ENCODE measurements at places on chromosomes 5 and 9. TPM values are rescaled to one million over a fixed set of nuclear protein-coding genes. Genes with fewer than 3 reads are reported as not detected.
A peak's percentile ranks its signal among the peaks of the same experiment; 100 is the strongest.

The LCP2 gene
- not detected for total RNA-seq

The TMEM215 gene
- total RNA-seq: 0.57 TPM

The EQTN gene
- 0.39 TPM for total RNA-seq

The SNCAIP gene
- total RNA-seq: 10.2 TPM

The CCNI2 gene
- not detected for total RNA-seq

The TRPM3 gene
- total RNA-seq: 1.4 TPM

The FGF1 gene
- total RNA-seq: not detected

The IL4 gene
- not detected for total RNA-seq

- peaks cover 20% of the 10 kb centered on the region for H3K4me1 ChIP-seq
- H3K27ac ChIP-seq: no peak overlapping the region
- H3K36me3 ChIP-seq: no peaks in the 10 kb centered on the region
- H3K4me3 ChIP-seq: no peak overlapping the region
Observed at GRCh38 chr9:69818750-69819345, 1.8 kb upstream of the CFAP95 start.

- H3K27ac ChIP-seq: no peak overlapping the region
- H3K4me3 ChIP-seq: no peak overlapping the region
- peaks cover 27% of the 10 kb centered on the region for H3K27me3 ChIP-seq
- H3K36me3 ChIP-seq: no peaks in the 10 kb centered on the region
- DNase-seq: no peak
- no peaks in the 10 kb centered on the region for H3K4me1 ChIP-seq
Observed at GRCh38 chr5:51521583-51521982, 138.3 kb downstream of the ISL1 start.

- no peaks in the 10 kb centered on the region for H3K27me3 ChIP-seq
- no peaks in the 10 kb centered on the region for H3K36me3 ChIP-seq
- H3K27ac ChIP-seq: no peak overlapping the region
Observed at GRCh38 chr5:166369807-166370206, 1921.6 kb upstream of the WWC1 start.

DNA sequence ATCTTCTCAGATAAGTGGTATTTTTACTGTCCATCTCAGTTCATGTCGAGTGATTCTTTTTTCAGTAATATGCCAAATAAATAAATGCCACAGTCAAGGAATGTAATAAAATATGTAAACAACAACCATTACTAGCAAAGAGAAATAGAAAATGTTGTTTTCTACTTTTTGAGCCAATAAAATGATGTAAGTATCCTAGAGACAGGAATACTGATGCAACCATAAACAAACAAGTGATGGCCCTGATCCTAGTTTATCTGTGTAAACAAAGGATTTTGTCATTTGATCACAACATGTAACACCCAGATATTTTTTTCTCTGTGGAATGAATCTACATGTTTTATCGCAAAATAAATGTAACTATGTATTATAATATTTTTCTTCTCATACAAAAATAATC, 1852.8 kb downstream of the EFNA5 start:
- H3K36me3 ChIP-seq: no peaks in the 10 kb centered on the region
- no peak overlapping the region for H3K4me3 ChIP-seq
- H3K4me1 ChIP-seq: no peaks in the 10 kb centered on the region
- no peak overlapping the region for H3K27ac ChIP-seq
- no peak for DNase-seq
- no peaks in the 10 kb centered on the region for H3K27me3 ChIP-seq

DNA sequence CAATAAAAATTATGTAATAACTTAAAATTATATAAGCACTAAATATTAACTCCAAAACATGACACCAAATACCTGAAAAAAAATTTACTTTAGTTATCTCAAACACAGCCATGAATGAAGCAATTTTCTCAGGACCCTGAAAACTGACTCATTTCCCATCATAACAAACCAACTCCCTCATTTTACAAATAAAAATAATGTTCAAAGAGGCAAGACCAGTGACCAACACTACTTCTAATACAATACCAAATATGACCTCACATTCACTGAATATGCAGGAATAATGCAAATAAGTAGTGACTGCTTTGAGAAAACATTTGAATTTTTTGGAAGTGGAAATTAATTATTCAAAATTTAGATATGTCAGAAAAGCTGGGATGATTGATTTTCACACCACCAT, 21.6 kb downstream of the FBLL1 start:
- no peak overlapping the region for H3K27ac ChIP-seq
- peaks cover 32% of the 10 kb centered on the region for H3K36me3 ChIP-seq
- no peaks in the 10 kb centered on the region for H3K4me1 ChIP-seq
- H3K27me3 ChIP-seq: no peaks in the 10 kb centered on the region
- DNase-seq: no peak

DNA sequence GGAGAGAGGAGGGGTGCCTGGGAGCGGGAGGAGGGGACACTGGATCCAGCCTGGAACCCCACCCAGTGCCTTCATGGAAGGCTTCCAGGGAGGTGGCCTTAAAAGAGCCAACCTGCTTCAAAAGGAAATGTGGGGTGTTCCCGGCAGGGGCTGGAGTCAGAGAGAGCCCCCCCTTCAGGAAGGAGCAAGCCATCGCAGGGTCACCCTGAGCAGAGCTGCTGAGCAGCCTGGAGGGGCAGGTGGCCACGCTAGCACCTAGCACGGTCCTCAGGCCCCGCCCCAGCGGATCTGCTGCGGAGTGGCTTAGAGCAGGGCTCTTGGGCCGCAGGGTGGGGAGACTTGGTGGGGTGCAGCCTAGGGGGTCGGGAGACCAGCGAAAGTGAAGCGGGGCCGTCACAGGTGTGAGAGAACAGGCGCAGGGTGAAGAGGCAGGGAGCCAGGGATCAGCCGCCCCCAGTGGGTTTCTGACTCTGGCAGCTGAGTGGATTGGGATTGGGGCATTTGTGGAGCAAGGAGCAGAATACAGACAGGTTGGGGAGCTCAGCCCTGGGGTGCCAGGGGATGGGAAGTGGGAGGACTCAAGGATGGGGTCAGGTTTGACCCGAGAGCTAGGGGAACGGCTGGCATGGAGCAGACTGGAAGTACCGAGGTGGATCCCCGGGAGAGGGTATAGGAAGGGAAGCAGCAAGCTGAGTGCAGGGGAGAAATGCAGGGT, 1.5 kb downstream of the LCN2 start:
- H3K4me1 ChIP-seq: peaks cover 6% of the 10 kb centered on the region
- H3K27me3 ChIP-seq: no peaks in the 10 kb centered on the region
- no peaks in the 10 kb centered on the region for H3K36me3 ChIP-seq
- peak overlapping the region; percentile 62 for H3K27ac ChIP-seq
- H3K4me3 ChIP-seq: no peak overlapping the region

DNA sequence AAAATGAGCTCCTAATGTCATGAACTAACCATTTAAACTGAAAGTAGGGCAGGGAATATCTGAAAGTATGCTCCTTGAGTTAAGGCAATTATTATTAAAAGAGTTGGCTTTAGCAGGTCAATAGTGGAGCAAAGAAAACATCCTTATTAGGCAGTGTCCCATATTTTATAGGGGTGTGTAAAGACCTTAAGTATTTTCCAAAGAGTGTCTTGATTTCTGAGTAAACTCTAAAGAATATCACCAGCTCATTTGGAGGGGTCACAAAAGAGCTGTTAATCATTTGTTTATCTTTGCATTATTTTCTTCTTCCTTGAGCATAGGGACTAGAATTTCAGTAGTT, 109.3 kb downstream of the MUSK start:
- H3K4me3 ChIP-seq: peak overlapping the region; percentile 13
- H3K27ac ChIP-seq: no peak overlapping the region
- H3K27me3 ChIP-seq: no peaks in the 10 kb centered on the region
- no peak for DNase-seq

GRCh38 chr5:95221234-95221633, 63.7 kb downstream of the MCTP1 start:
- H3K27me3 ChIP-seq: no peaks in the 10 kb centered on the region
- H3K36me3 ChIP-seq: no peaks in the 10 kb centered on the region
- DNase-seq: no peak
- H3K4me1 ChIP-seq: no peaks in the 10 kb centered on the region

DNA sequence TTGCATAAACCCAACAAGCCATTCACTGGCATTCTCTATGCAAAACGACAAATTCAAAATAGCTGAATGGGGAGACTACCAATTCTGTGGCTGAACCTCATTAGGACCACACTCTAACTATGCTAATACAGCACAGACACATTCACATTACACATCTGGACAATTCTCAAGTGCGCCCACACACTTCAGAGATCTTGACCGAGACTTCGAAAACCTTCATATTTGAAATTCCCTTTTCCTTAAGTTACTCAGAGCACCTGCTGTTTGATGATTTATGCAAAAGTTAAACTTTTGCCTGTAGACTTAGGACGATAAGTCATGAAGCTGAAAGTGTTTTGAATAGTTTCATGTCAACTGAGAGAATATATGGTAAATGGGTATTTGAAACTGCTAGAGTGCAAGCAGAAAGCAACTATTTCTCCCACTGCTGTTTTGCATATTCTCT, 111.9 kb downstream of the FBN2 start:
- no peaks in the 10 kb centered on the region for H3K27me3 ChIP-seq
- H3K4me1 ChIP-seq: peaks cover 4% of the 10 kb centered on the region
- peaks cover 4% of the 10 kb centered on the region for H3K36me3 ChIP-seq

DNA sequence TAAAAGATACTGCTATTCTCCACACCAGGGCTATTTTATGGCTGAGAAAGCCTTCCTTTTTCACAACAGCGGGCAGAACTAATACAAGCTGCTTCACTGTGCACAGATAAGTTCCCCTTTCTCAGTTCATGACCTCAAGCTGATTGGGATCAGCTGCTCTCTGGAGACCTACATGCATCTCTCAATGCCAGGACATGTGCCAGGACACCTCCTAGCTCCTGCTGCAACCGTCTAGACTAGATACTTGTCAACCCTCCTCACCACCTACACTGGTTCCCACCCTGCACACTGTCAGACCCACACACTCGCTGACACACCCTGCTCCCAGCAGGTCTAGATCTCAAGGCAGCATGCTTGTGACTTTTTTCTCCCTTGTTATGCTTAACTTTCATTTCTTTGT, 39.8 kb downstream of the STARD4 start:
- no peaks in the 10 kb centered on the region for H3K4me1 ChIP-seq
- no peaks in the 10 kb centered on the region for H3K36me3 ChIP-seq
- no peaks in the 10 kb centered on the region for H3K27me3 ChIP-seq
- no peak overlapping the region for H3K27ac ChIP-seq
